Stimulated activated CD4-positive, alpha-beta T cell treated with anti-CD3 and anti-CD28 coated beads, Interleukin-4, amount 100 ng/mL, for 4 hours (primary cell): ENCODE measurements at places on chromosomes 3 and 15.
A peak's percentile ranks its signal among the peaks of the same experiment; 100 is the strongest.

DNA sequence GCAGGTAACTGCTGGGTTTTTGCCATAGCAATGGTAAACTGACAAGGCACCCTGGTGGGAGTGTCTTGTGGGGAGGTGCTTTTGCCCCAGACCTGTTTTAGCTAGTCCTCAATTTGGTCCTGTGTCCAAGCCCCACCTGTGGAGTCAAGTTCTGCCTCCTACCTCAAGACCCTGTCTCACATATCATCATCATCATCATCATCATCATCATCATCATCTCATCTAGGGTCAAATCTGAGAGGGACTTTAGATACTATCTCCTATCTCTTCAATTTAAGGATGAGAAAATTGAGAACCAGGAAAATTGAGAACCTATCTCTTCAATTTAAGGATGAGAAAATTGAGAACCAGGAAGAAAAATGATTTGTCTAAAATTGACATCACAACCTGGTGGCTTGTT lies 9.9 kb downstream of the KNL1 start:
- DNase-seq, result no peak

DNA sequence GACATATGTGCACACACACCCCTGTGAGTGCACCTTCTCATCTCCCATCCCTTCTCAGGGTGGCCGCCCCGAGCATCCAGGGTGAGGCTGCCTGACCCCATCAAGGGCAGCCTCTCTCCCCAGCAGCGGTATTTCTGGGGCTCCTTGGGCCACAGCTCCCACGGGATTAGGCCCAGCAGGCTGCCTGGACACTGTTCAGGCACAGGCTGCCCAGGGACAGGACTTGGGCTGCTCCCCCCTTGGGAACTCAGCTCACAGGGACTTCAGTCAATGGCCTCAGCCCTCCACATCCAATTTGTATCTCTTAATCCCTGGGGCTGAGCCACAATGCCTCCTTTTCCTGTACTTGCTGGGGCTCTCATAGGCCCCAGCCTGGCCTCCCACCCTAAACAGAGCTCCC lies 35.0 kb downstream of the RHCG start:
- no peak for DNase-seq

GRCh38 chr3:9036404-9037131 lies 73.3 kb upstream of the RAD18 start:
- no peak for DNase-seq

DNA sequence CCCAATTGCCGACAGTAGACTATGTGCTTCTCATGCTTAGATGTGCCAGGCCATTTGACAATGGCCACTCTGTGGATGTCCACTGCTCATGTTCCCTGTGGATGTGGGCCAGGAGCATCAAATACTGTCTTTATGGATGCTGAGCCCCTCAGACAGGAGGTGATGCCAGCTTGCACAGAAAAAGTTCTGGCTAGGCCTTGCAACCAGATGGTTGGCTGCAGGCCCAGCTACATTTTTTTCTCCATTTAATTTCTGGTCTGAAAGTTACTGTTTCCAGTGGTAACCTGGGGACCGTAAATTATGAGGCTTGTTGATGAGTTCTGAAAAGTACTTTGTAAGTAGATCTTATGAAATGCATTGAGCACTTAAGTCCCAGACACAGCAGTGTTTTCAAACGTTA lies 228.5 kb downstream of the CHL1 start:
- DNase-seq, result no peak

- DNase-seq, result no peak
Observed at GRCh38 chr3:153165261-153165681, 3.2 kb downstream of the RAP2B start.

DNA sequence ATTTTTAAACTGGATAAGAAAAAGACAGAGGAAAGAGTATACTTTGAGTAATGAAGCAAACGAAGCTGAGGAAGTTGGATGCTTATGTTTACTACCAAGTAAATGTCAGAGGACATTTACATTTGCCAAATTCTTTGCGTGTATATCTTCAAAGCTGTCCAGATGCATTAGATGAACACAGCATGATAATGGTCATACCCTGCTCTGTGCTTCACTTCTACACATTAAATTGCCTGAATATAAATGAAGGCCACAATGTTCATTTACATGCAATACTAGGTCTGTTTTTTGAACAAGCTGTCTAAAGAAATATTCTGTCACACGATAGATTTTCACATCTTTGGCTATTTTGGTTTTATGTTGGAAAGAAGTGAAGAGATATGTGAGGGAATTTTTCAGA lies 405.8 kb upstream of the ADAMTS9 start:
- no peak for DNase-seq

- DNase-seq, result no peak
Observed at GRCh38 chr3:192408647-192409200, 318.6 kb downstream of the FGF12 start.

DNA sequence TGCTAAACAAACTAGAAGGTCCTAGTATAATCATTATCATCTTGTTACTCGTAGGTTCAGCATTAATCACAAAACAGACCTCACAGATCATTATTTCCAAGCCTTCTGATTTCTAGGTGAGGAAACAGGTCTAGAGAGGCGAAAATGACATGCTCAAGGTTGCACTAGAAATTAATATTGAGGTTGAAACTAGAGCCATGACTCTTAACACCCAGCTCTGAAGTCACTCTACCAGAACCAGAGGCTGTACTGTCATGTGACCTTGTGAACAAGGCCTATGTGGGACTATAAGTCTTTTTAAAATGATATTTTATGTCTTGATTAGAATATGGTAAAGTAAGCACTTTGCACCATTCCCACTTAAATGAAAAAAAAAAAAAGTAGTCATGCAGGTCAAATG lies 23.8 kb upstream of the FGF12 start:
- DNase-seq, result no peak

- DNase-seq, result no peak
Observed at GRCh38 chr3:126473292-126474168, 2.2 kb downstream of the ZXDC start.

- DNase-seq, result no peak
Observed at GRCh38 chr3:139695426-139696313, 17.9 kb upstream of the NMNAT3 start.

- DNase-seq, result no peak
Observed at GRCh38 chr3:74271541-74271940, 342.9 kb downstream of the CNTN3 start.

DNA sequence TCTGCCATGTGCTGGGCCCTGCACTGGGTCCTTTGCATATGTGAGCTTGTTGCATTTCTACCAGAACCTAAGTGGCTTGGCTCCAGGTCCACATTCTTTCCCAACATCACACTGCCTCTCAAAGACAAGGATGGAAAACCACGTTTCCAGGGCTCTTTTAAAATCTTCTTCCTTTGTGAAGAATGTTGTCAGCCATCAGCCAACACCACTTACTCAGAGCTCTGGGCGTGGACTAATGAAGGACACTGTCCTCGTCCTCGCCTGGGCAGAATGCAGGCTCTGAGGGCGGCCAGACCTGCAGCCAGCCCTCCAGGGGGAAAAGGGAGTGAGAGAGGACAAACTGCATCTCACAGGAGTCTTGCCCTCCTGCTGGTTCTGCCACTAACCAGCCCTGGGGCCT lies 49.7 kb downstream of the MAGEF1 start:
- DNase-seq, result no peak

DNA sequence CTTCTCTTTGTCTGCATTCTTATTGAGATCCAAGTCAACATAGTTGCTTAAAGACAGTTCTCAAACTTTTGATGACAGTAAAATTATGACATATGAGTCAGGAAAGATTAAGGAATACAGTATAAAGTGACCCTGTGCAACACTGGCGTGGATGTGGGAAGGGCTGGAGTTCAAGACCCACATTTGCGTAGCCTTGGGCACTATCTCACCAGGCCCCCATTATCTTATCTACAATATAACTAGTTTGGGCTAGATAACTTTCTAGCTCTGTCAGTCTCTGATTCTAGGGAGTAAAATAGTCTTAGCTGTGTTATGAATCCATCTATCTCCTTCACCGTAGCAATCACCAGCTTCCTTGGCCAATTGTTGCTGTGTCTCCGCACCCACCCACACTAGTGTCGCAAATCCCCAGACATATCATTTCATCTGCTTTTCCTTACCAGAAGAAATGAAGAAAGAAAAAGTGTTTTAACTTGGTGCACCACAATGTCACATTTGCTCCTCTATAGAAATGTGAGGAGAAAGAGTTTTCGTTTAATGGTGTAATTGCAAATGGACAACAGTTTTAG lies 14.9 kb upstream of the TM4SF4 start:
- DNase-seq, result no peak

DNA sequence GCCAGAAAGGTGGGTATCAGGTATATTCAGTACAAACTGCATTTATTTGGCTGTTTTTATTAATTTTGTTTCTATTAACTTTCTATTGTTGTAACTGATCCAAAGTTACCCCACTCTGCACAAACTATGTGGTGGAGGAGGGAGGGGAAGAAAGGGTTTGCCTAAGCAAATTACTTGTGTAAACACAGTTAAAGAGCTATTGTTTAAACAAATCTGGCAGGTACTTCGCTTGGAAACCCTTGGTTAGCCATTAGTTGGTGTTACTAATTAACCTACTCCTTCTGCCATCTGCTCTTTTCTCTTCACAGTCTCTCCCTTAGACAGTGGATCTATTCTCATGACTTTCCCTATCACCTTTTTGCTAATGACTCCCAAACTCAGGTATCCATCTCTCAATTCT lies 328.4 kb upstream of the NECTIN3 start:
- no peak for DNase-seq

- no peak for DNase-seq
Observed at GRCh38 chr15:29024662-29025061, 138.9 kb downstream of the APBA2 start.

DNA sequence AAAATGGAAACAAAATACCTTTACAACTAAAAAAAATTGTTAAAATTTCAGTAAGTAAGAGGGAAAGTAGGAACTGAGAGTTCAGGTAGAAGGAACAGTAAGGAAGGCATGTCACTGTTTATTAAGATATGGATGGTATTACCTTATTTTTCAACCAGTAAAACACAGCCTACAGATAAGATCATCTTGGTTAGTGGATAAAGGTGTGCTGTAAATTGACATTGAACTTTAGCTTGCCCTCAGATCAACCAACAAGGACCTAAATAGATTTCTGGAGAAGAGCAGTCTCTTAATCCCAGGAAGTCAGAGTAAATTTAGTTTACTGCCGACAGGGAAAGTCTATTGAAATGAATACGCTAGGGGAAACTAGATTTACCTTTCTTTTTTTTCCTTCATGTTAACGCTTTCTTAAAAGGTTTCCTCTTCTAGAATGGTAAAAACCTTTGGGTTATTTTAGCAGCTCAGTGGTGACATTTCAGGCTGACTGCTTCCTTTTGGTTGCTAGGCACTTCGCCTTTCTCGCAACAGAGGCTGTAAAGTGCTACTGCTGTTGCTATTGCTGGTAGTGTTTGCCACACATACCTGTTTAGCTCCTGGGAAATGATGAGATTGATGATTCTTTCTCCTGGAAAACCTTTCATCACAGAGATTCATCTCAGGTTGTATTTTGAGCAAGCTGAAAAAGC lies 12.9 kb downstream of the DZIP3 start:
- DNase-seq, result peak; percentile 11

DNA sequence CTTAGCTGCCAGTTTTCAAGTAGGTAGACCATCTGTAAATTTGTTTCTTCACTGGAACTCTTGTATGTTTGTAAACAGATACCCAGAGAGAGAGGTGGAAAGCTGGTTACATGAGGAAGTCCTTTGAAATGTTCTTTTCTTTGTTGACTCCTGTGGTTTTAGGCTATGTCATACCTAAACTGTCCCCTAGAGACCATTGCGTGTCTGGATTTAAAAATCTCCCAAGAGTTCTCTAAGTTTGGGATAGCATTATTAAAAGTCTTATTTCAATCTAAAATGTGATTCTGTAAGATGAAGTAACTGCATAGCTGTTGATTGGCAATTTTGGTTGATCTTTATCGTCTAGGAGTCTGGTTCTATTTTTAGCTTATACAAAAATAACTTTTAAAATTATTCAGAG lies 127.2 kb downstream of the GHSR start:
- no peak for DNase-seq

DNA sequence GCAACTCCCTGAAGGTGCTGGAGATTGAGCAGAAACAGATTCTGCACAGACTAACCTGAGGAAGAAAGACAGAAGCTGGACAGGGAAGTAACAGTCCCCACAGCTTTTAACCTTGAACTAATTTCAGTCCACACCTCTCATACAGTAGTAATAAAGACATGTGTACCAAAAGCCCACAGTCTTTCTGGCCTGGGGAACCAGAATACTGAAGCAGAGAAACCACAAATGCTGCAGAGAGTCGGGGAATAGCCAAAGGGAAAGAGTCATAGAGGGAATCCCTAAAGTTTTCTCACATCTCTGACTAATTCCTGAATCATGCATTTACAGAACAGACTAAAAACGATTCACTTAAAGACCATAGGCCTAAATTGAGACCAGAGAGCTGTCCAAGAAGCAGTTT lies 503.4 kb upstream of the NECTIN3 start:
- no peak for DNase-seq
